ENCODE measurements at places on chromosomes 1 and 21.

DNA sequence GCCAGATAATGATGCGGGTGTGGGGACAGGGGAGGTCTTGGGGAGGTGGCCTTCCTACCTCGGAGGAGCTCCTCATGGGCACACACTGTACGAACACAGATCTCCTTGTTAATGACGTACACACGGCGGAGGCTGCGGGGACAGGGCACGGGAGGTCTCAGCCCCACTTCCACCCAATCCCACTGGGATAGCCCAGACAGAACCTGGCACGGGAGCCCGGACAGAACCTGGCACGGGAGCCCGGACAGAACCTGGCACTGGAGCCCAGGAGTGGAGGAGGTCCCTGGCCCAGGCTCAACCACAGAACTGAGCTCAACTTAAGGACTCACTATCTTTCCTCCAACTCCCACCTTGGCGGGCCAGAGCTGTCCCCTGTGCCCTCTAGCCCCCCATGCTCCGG, 5.2 kb downstream of the MFAP2 start:
- no peak for DNase-seq

- DNase-seq: no peak
These were observed 27.8 kb upstream of the SLC26A9 start for GRCh38 chr1:205971082-205971481.

DNA sequence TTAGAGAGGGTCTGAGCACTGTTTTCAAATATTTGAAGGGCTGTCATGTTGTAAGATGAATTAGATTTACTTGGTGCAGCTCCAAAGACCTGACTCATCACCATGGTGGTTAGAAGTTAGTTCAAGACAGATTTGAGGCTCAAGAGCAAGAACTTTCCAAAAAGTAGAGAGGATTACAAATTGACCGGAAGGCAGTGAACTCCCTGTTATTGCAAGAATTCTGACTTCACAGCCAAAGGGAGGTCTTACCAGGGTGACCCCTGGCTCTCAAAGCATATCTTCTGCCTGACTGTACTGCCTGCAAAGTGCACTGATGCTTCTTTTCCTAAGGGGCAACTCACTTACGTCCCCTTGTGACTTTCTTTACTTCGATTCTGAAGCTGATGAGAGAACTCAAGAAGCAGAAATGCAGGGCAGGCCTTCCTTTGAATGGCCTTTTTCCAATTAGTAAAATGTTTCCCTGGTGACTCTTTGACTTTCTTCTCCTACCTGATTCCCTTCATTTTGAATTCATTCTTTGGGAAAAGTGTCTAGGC, 86.4 kb downstream of the NAV1 start:
- no peak for DNase-seq

DNA sequence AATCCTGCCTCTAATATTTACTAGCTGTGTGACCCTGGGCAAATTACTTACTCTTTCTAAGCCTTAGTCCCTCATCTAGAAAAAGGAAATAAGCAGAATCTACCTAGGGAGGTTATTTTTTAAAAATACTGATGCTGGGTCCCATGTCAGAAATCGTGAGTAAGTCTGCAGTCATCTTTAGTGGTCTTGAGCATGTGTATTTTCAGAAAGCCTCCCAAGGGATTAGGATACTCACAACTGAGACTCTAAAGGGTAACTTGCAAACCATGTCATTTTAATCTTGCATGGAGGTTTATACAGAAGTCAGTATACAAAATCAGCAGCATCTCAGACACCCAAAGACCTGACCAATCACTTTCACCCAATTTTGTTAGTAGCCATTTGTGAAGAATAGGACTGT, 43.2 kb downstream of the DSTYK start:
- DNase-seq: no peak

- no peak for DNase-seq
These were observed 30.8 kb upstream of the COL18A1 start for GRCh38 chr21:45373991-45374816.

GRCh38 chr1:151807766-151808165, 2.5 kb upstream of the LINGO4 start:
- DNase-seq: no peak
